ENCODE measurements at places on chromosomes 1 and 21.

DNA sequence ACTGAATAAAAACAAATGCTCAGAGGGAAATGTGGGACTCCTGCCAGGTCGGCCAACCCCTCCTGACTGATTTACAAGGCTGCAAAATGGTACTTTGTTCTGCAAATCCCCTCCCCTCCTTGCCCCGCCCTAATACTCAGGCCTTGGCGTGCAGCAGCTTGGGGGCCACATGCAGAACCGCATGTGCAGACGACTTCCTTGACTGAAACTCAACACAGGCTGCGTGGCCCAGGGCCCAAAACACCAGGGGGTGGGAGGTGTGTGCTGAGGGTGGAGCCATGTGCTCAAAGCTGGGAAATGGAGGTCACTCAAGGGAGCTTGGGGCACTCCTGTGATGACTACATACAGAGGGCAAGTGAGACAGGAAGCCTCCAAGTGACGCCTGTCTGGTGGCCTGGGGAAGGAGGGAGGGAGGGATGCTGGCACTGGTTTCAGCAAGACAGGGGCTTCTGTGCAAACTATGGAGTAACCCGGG is 87.2 kb downstream of the MRPL37 start:
- DNase-seq, result no peak

DNA sequence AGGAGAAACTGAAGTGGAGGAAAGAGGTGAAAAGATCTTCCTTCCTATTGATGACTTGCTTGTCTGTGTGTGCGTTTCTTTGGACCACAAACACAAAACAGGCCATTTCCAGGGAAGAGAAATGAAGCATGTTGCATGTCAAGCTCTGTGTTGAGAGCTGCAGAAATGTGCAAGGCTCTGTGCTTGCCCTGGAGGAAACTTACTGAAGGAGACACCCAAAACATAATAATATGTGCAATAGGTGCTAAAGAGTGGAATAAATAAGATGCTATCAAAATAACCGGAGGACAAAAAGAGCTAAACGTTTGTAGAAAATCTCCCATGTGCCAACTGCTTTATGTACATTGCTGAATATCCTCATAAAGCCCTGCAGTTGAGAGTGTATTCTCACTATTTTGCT is 195.2 kb upstream of the HMGB4 start:
- no peak for DNase-seq

DNA sequence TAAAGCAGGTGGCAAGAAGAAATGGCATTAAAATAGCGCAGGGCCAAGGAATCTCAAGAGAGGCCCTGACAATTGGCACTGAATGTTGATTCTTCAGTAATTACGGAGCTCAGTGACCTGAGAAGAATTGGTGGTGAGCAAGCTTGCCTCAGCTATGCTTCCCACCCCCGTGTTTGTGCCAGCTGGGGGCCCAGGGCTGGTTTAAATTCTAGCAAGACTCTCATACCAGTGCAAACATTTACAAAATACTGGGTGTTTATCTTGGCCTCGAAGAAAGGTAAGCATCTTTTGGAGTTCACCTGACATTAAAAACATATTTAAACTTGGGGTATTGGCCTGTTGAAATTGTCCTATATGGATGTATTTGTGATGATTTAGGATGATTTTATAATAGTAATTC is 296.7 kb upstream of the USP25 start:
- no peak for DNase-seq

DNA sequence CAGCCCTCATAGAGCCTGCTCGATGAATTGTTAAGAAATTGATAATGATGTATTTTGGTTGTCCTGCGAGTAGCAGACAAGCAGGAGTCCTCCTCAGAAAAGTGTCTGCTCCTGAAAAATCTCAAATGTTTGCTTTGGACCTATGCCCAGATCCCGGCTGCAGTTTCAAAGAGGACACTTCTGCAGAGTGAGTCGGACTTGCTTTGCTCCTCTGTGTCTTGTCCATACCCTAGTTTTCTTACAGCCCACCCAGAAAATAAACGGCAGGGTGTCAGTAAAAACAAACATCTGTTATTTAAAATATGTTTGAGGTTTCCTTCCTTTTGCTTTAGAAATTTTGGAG is 2.8 kb downstream of the S100A10 start:
- DNase-seq, result peak; percentile 16

DNA sequence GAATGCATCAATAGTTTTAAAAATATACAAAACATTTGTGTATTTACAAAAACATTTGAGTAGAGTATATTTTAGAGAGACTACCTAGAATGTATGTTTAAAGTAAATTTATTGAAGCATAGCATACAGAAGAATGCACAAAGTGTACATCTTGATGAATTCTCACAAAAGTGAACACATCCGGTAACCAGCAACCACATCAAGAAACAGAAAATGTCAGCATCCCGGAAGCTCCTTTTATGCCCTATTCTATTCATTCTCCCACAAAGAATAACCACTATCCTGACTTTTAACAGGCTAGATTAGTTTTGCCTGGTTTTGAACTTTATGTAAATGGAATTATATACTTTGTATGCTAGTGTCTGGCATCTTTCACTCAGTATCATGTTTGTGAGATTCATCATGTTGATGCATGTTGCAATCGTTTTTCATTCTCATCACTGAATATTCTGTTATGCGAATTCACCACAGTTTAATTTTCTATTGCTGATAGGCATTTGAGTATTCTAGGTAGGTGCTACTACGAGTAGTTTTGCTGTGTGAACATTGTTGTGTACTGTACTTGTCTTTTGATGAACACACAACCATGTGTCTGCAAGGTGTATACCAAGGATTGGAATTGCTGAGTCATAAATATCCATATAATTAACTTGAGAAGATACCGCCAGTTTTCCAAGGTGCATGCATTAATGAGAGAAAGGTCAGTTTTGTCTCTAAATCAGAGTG is 75.4 kb downstream of the CACHD1 start:
- DNase-seq, result no peak

DNA sequence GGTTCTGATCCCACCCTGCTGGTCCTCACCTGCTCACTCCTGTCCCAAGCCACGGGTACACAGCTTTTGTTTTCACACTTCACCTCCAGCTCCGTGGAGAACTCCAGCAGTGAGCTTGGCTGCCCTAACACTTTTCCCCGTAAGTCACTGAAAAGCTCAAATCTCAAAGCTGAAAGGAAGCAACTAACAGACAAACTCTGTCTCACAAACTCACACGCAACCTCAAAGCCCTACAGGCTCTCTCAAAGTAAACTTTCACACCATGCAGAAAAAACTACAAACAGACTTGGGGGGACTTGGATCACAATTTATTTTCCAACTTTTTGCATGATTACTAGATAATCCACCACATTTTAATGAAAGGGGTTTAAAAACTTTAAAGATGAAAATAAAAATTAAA is 88.3 kb downstream of the AK5 start:
- no peak for DNase-seq

- no peak for DNase-seq
These were observed 34.2 kb upstream of the ATP5PO start for GRCh38 chr21:33949516-33950430.

GRCh38 chr1:244325056-244325758 is 126.5 kb downstream of the ADSS2 start:
- DNase-seq, result no peak

- DNase-seq, result peak; percentile 64
These were observed 11.9 kb downstream of the PIGV start for GRCh38 chr1:26799479-26800142.

DNA sequence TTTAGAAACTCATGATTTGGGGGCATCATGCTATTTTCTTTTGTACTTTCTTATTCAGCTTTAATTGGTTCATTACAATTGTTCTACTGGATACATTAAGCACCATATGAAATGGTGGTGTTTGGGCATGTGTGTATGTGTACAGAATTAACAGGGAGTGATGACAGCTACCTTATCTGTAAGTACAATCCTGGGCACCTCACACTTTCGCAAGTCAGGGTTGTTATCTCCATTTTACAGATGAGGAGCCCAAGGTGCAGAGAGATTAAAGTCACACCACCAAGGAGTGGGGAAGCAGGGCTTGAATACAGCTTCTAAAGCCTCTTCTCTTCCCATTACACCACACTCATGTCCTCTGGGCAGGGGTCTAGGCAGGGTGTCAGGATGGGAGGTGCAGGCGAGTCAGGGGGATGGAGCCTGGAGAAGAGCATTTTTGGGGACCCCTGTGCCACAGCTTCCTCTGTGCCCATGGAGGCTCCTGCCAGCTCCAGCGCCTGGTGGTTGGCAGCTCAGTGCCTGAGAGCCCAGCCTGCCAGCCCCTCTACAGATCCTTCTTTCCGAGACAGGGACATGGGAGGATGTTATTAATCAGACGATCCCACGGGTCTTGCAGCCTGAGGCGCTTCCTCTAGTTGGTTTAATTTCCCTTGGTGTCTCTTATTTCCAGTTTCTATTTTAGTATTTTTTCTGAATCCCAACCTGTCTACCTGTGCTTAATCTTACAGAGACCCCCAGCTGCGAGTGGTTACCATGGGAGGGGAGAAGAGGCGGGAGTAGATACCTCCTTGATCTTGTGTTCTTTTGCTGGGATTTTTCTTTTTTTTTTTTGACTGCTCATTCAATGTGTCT is 126.2 kb upstream of the CD34 start:
- no peak for DNase-seq

DNA sequence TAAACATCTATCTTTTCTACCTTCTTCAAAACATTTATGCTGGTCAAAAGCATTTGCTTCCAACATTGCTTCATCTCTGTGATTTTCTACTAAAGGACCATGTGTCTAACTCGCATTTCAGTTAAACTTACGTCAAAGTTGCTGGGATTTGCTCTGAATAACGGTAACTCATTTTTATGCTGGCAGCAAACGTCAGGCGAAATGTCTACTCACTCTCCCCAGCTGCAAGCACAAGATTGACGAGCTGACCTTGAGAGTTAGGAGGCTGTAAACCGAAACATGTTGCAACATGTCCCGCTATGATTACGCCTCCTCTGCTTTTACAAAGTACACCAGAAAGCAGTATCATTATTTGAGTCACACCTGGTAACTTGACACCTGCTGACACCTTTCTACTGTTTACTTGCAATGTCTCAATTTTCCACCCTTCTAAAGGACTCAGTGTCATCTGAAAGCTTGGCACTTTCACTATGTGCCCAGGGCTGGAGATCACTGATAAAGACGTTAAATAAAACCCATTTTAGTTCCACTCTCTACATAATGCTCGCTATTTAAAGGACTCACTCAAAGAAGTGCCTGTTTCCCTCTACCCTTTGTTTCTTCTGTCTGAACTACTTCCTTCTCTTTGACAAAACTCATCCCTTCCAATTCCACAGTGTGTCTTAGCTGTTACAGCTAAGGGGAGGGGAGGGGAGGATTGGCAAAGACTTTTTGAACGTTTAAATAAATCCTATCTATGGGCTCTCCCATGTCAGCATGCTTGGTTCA is 111.9 kb downstream of the PTPN14 start:
- DNase-seq, result no peak

GRCh38 chr1:93638981-93639380 is 42.7 kb downstream of the BCAR3 start:
- DNase-seq, result no peak

- DNase-seq, result no peak
These were observed 4.2 kb upstream of the KRTAP12-1 start for GRCh38 chr21:44686000-44686781.

DNA sequence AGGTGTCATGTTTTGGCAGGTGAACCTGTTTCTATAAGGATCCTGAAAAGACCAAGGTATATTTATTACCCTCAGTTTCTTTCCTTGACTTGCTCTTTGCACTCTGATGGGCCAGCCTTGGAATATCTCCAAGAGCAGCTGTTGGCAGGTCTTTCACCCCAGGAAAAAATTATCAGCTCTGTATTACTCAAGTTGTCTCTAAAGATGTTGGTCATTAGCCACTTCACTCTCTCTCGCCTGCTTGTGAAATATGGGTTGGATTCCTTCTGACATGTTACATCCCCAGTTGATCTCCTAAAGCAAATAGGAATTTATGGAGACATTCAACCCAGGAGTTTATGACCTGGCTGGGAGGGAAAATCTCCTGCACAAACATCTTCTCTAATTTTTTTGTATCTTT is 85.9 kb downstream of the KCNJ15 start:
- DNase-seq, result no peak

DNA sequence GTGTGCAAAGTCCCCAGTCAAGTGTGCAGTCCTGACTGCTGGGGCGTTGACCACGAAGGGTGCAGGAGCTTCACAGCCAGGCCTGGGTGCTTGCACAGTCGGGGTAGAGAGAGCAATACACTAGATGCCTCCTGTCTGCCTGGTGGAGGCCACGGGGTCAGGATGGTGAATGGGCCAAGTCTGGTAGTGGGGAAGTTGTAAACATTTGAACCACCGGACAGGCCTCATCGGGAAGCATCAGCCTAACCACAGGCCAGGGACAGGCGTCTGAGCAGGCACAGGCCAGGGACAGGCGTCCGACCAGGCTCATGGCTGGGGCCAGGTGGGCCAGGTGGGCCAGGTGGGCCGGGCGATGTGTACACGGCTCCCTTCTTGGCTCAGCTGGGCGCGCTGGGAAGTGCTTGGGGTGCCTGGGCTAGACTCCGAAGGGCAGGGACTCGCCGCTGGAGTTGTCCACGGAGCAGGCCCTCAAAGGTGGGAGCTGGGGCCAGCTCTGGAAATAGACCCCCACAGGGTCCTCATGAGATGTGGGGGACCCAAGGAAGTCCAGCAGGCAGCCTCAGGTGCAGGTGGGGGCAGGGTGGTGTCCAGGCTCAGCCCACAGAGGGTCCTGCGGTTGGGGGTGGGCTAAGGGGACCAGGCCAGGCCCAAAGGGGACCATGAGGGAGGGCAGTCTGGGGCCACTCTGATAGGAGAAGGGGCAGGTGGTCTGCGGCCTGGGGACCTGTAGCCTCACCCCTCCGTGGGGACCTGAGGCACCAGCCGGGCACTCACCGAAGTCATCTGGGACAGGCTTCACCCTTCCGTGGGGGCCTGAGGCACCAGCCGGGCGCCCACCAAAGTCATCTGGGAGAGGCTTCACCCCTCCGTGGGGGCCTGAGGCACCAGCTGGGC is 15.0 kb downstream of the COL6A1 start:
- DNase-seq, result no peak

DNA sequence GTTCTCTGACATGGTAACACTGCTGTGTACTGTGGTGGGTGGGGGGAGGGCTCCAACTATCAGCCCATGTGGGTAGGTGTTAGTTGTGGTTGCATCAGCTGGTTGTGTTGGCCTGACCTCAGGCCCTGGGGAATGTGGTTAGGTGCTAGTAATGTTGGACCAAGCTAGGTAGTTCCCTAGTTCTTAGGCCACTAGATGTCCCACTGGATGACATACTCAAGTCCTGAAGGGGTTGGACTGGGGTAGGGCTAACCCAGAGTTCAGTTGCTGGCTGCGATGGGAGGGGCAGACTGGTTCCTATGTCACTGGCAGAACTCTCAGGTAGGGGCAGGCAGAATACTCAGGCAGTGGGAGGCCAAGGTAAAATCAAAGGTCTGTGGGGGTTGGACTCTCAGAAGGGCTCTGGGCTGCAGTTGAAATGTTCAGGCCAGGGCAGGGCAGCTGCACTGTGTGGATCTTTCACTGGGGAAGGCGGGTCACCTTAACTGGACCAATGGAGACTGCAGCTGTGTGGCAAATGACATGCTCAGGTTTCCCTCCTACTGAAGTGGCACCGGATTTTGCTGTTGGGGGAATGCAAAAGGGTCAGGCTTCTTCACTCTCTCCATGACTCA is 870.7 kb downstream of the LRRIQ3 start:
- DNase-seq, result no peak

- DNase-seq, result no peak
These were observed 149.7 kb downstream of the LYPLAL1 start for GRCh38 chr1:219323426-219323825.
